Left lung (tissue), 14 donors: ENCODE measurements at places on chromosomes 11 and 22.
A peak's percentile ranks its signal among the peaks of the same experiment; 100 is the strongest.

GRCh38 chr11:107677924-107678631 lies 33.8 kb downstream of the SLN start:
- no peak for DNase-seq

DNA sequence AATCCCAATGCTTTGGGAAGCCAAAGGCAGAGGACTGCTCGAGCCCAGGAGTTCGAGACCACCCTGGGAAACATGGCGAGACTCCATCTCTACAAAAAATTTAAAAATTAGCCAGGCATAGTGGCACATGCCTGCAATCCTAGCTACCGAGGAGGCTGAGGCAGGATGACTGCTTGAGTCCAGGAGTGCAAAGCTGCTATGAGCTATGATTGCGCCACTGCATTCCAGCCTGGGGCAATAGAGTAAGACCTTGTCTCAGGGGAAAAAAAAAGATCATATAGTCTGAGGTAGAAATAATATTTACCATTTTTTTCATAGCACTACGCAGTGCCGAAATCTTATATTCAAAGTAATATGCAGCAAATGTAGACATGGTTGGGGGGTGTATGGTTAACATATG lies 47.8 kb downstream of the MRTFA start:
- DNase-seq = peak; percentile 38

DNA sequence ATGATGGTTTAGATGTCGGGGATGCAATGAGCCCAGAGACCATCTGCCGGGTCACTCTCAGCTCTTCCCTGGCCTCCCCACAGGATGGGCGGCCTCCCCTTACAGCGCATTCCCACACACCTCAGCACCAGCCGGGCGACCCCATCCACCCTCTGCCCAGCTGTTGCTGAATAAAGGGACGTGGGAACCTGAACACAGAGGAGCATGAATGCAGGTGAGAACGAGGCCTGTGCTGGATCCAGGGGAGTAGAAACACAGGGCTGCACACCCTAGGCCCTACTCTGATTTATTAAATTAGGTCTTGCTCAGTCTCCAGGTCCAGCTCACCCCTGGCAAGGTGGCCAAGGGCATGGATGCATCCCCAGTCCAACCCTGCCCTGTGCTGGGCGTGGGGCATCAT lies 180.5 kb downstream of the CTTN start:
- no peak for DNase-seq

- DNase-seq = no peak
These were observed 79.4 kb upstream of the NARS2 start for GRCh38 chr11:78654071-78654470.

GRCh38 chr11:61482513-61482912 lies 26.0 kb upstream of the LRRC10B start:
- no peak for DNase-seq
